ENCODE measurements at places on chromosomes 2 and 18.

DNA sequence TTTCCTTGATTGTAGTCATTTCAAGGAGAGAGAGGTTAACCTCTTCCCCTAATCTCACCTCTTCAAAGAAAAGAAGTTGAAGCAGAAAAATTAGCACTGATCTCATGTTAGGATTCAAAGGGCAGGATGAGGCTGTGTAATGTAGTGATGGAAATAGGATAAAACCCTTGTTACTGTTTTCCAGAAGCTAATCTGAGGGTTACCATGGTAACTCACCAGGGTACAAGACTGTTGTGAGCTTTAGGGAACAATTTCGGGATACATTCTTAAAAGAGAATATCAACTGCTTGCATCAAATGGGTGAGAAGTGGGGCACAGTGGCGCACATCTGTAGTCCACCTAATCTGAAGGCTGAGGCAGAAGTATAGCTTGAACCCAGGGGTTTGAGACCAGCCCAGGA lies 64.9 kb upstream of the SLC39A10 start:
- DNase-seq: no peak

DNA sequence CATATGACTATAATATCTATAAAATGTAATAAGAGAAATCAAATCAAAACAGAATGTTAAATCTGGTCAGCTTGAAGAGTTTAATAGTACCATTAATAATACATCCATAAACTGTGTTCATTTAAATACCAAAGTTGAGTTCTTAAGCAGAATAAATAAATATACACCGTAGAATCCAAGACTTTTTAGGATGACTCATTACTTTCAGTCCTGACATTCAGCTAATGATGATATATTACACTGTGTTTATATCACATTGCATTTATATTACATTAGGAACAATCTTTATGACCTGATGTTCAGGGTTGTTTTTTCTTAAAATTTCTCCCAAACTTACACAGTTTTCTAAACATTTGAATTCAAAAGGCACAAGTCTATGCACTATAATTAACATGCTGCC lies 331.3 kb downstream of the SS18 start:
- no peak for DNase-seq

- no peak for DNase-seq
Measured at GRCh38 chr18:57004366-57005121, 142.3 kb upstream of the BOD1L2 start.

DNA sequence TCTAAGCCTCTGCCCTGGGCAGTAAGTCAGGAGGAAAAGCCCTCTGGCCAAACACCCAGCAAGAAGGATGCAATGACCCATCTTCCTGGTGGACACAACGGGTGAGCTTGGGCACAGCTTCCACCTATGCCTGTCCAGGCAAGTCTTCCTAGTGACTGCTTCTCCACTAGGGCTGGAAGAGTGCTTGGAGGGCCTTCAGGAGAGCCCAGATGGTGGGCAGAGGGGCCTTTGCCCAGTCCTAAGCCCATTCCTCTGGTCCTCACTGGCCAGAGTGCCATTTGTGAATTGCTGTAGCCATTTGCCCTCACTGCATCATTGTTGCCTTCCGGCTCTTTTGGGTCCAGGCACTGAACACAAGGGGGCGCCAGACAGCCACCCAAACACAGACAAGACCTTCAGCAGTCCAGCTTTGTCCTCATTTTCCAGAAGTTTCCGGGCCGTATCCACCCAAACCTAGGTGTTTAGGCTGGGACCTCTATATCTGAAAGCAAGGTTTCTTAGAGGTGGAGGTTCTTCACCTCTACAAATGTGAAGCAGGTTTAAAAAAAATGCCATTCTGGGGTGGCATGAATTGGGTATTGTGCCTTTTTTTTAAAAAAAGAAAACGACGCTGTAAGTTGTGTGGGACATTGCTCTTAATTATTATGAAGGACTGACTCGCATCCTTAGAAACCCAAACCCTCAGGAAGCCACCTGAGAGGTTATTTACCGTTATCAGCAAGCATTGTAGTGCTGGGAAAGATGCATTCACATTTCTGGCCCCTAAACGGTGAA lies 29.5 kb downstream of the PAX8 start:
- DNase-seq: peak; percentile 40

- DNase-seq: no peak
Measured at GRCh38 chr2:148893906-148894305, 18.9 kb downstream of the KIF5C start.

DNA sequence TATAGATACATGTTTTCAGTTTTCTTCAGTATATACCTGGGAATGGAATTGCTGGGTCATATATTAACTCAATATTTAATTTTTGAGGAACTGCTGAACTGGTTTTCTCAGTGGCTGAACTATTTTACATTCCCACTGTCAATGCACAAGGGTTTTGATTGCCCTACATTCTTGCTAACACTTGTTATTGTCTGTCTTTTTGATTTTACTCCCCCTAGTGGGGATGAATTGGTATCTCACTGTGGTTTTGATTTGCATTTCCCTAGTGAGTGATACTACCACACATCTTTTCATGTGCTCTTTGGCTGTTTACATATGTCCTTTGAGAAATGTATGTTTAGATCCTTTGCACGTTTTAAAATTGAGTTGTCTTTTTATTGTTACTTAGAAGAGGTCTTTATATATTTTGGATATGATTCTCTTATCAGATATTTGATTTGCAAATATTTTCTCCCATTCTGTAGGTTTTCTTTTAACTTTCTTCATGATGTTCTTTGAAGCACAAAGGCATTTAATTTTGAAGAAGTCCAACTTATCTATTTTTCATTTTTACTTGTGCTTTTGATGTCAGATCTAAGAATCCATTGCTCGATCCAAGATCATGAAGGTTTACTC lies 36.2 kb downstream of the ASB1 start:
- peak; percentile 30 for DNase-seq

DNA sequence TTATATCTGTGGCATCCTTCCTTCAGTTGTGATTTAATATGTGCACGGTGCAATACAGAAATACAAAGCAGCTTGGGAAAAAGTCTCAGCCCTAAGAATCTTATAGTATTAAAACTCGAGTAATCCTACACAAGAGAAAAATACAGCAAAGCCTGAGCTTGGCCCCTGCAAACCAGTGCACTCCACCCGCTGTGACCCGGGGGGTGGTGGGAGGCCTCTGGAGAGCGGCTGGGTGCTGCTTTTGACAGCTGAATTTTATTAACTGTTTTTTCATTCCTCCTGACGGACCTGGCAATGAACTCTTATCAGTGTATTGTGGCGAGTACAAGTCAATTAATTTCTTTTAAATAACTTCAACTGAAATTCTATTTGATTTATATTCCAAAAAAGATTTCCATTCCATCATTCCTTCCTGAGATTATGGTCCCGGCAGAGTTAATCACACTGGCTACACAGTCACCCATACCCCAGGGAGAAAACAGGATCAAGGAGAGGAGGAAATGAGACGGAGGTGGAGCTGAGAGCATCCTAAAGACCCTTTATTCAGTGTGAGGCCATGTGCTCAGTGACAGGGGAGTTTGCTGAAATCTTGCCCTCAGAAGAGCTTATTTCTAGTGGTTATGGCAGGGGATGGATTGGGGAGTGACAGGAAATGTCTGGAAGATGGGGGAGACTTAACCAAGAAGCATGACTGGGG lies 124.8 kb downstream of the KLHL29 start:
- no peak for DNase-seq

- DNase-seq: no peak
Measured at GRCh38 chr2:60825666-60826065, 55.7 kb upstream of the REL start.

DNA sequence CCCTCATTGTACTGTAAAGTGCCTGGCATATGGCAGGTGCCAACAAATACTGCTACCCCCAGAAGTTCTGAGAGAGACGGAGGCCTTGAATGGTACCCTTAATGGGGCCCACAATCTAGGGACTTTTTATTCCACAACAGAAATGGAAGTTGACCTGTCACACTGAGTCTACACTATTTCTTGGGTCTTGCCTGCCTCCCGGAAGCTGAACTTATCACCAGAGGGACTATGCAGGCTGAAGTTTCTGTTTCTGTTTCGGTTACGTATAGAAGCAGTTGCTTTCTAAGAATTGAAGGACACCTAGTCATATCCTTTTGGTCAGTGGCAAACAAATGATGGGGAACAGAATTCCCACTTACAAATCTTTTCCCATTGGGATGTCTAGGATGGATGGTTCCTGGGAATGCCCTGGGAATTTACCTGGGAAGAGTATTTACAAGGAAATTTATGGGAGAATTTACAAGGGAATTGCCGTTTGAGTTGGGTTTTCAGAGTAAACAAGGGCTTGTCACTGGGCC lies 74.2 kb downstream of the HS1BP3 start:
- no peak for DNase-seq

DNA sequence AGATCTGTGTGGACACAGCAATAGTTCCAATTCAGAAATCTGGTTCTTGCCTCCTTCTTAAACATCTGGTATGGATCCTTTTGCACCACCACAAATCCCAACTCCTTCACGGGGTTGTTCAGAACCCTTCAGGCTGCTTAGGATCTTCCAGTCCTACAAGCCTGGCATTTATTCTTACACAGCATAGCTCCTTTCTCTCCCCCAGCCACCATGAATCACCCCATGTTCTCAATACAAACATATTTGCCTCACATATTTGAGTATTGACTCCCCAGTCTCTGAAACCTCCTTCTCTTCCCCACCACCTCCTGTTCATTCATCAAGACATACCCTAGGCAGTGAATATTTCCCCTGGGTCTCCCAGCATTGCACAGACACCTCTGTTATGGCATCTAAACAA lies 155.2 kb downstream of the ALK start:
- DNase-seq: no peak

GRCh38 chr2:112644933-112645309 lies 818 bp upstream of the SLC20A1 start:
- DNase-seq: no peak

GRCh38 chr2:9220201-9220600 lies 13.6 kb downstream of the ASAP2 start:
- no peak for DNase-seq

GRCh38 chr2:134372611-134373131 lies 118.8 kb downstream of the MGAT5 start:
- DNase-seq: peak; percentile 80

DNA sequence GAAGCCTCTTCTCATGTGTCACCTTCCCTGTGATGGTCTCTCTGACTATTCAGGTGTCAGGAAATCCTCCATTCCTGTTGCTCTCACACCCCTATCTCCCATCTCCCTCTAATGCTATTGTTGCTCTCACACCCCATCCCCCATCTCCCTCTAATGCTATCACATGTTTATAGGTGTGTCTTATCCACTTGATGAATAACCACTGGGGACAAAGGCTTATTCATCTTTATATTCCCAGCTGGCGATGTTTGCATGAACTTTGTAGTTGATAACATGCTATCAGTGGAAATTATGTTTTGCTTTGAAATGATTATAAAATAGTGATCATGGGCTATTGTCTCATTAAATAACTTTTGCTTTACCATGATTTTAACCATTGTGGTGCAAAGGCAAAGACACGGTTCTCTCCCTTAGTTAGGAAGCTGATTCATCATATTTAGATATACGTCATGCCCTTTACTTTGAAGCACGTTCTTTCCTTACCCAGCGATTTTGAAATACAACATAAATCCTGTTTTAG lies 220.5 kb downstream of the PMAIP1 start:
- DNase-seq: no peak

- no peak for DNase-seq
Measured at GRCh38 chr18:11994336-11994702, 13.0 kb downstream of the IMPA2 start.

GRCh38 chr2:37377187-37377532 lies 32.7 kb downstream of the QPCT start:
- no peak for DNase-seq

DNA sequence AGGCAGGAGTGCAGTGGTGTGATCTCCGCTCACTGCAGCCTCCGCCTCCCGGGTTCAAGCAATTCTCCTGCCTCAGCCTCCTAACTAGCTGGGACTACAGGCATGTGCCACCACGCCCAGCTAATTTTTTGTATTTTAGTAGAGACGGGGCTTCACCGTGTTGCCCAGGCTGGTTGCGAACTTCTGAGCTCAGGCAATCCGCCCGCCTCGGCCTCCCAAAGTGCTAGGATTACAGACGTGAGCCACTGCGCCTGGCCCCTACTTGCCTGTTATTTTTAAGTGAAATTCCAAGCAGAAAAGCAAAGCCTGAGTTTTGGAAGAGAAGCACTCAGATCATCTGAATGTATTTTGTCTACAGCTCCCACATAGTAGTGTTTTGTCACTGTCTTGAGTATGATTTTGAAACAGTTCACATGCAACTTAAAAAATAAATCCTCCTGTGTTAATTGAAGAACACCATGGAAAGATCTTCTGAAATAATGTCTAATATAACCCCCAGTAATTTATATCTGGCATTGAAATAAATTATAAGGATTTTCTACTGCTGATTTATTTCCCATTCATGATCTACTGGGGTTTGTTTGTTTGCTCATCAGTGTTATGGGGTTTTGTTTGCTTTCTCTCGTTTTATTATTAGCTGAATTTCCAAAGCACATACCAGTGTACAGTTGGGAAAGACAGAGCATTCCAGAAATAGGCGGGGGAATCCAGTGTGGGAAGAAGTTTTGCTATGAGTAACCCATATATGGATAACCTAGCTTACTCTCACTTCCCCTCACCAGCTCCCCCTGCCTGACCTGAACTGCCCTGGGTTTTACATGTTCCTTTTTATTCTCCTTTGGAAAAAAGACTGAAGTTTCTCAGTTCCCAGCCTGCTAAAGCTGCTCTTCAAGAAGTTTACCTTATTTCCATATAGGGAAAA lies 80.1 kb upstream of the MAP3K20 start:
- no peak for DNase-seq

All from NCI-H446 treated with DMSO at 0.1 percent for 48 hours (cell line).